ENCODE measurements at places on chromosomes 12 and 14. TPM values are rescaled to one million over a fixed set of nuclear protein-coding genes. Genes with fewer than 3 reads are reported as not detected.

DNA sequence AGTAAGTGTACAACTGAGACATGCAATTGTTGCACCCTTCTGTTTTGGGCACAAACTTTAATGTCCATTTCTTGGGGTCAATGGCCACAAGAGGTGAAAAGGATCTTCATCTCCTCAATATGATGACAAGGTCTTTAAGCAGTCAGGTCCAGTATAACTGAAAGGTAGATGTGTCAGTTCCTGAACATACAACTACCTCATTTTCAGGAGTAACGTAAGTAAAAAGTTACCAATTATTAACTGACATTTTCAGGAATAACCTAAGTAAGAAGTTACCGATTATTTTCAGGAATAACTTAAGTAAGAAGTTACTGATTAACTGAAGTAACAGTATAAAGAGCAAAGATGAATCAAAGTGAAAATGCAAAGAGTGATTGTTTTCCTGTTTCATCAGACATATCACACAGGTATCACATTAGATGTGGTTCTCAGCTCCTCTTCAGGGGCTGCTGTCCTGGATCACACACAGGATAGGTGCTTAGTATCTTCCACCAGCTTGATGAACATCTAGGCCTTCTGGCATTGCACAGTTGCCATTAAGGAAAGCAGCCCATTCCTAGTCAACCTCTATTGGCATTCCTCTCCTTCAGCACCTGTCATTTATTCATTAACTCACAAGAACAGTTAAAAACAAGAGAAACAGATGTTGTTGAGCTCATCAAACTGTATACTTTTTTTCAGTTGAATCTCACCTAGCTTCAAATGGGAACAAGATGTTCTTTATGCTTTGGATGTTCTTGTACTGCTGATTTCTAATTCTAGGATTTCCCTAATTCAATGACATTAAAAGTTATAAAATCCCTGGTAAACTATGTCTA is 200.0 kb downstream of the FOXG1 start:
- H3K36me3 ChIP-seq, result no peaks in the 10 kb centered on the region
- no peak for DNase-seq
- no peak overlapping the region for H3K27ac ChIP-seq
- H3K4me1 ChIP-seq, result no peaks in the 10 kb centered on the region
- H3K4me3 ChIP-seq, result no peak overlapping the region

- no peaks in the 10 kb centered on the region for H3K36me3 ChIP-seq
- no peak for DNase-seq
- no peak overlapping the region for H3K27ac ChIP-seq
- H3K4me3 ChIP-seq, result no peak overlapping the region
These were observed 15.5 kb upstream of the SERPINA9 start for GRCh38 chr14:94491511-94491910.

- H3K27ac ChIP-seq, result no peak overlapping the region
- DNase-seq, result no peak
- no peaks in the 10 kb centered on the region for H3K4me1 ChIP-seq
- H3K36me3 ChIP-seq, result no peaks in the 10 kb centered on the region
- peaks cover 36% of the 10 kb centered on the region for H3K27me3 ChIP-seq
These were observed 138.5 kb downstream of the ESRRB start for GRCh38 chr14:76514213-76514998.

Gene SOCS2
- total RNA-seq, result 4.9 TPM

- H3K27me3 ChIP-seq, result no peaks in the 10 kb centered on the region
- no peak for DNase-seq
- H3K4me3 ChIP-seq, result no peak overlapping the region
- H3K4me1 ChIP-seq, result peaks cover 10% of the 10 kb centered on the region
- H3K27ac ChIP-seq, result no peak overlapping the region
These were observed 37.3 kb upstream of the E2F7 start for GRCh38 chr12:77102691-77103090.
